ENCODE measurements at places on chromosomes 4 and X.
A peak's percentile ranks its signal among the peaks of the same experiment; 100 is the strongest.

DNA sequence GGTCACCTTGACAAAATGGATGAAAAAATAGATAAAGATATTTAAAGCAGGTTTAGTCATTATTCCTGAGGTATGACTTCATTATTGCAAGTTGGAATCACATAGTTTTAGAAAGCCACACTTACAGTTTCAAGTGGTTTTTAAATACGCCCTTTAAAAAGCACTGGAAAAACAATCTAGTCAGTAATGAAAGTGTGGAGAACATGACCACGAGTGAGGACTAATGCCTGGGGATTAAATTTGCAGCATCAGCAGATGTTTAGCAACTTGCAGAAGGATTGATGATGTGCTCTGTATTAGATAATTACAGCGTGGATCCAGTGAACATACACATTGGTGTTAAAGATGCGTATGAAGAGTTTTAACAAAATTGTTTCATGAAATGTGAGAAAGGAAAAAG, 5.9 kb downstream of the SPARCL1 start:
- no peak for DNase-seq

GRCh38 chr4:74794382-74795010, at the start of gene BTC:
Gene BTC, minus strand, starts transcription at chr4:74794523. Its CDS starts 198 bp downstream, at chr4:74794325.
- no peak for DNase-seq

GRCh38 chr4:28179126-28179525, 1318.5 kb downstream of the STIM2 start:
- no peak for DNase-seq

- DNase-seq: no peak
Observed at GRCh38 chrX:24232796-24233195, 81.1 kb downstream of the SUPT20HL2 start.

DNA sequence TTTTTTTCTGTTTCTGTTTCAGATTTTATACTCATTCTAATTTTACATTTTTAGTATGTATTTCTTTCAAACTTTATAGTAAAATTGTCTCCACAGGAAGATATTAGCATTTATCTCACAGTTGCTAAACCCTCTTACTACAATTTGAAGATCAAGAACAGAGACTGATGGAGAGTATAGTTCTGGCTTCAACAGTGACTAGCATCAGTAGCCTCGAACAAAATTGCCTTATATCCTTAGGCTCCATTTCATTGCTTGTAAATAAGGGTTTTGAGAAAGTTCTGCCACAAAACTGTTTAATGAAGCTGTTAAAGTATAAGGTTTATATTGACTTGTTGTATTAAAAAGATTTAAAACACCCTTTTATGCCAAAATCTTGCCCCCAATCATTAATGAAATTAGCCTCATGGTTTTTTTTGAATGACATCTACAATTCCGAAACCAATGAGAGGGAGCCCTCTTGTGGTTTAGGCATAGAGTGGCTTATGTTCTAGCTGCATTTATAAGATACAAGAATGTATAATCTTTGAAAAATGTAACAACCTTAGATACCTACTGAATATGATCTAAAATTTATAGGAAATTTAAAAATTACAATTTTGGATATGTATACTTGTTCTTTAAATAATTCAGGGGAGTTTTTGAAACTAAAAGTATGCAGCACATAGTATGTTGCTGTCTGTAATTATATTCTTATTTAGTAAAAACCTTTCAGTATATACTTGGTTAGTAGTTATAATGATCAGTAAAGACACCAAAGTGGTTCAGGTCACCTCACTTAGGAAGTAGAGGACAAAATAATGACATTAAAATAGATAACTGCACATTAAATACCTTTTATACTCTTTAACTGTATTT, 109.8 kb upstream of the HPGD start:
- DNase-seq: peak; percentile 39

DNA sequence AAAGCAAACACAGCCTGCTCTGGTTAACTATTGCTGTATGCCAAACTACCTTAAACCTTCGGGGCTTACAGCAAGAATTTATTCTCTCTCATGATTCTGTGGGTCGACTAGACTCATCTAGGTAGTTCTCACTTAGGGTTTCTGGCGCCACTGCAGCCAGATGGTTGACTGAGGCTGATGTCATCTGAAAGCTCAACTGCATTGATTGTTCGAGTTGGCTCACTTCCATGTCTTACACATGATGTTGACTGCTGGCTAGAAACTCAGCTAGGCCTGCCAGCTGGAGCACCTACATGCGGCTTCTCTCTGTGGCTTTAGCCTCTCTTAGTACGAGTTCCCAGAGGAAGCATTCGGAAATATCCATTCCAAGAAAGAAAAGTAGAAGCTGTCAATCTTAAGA, 103.2 kb downstream of the SRPX start:
- DNase-seq: peak; percentile 96

DNA sequence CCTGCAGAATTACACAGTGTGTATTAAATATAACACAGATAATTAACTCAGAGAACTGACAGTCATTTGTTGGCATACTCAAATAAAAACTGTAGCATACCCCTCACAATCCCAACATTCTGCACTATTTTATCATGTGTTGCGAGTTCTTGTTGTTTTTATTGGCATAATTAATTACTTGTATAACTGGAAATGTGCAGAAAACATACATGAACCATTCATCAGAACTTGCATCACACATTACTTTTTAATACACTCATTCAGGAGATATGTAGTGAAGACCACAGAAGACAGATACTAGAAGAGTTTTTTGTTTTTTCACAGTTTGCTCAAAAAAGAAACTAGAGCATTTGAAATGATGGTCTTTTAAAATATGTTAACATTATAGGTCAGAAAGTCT, 74.6 kb upstream of the NEIL3 start:
- DNase-seq: no peak

- DNase-seq: no peak
Observed at GRCh38 chr4:7999279-7999678, 59.6 kb upstream of the AFAP1 start.

DNA sequence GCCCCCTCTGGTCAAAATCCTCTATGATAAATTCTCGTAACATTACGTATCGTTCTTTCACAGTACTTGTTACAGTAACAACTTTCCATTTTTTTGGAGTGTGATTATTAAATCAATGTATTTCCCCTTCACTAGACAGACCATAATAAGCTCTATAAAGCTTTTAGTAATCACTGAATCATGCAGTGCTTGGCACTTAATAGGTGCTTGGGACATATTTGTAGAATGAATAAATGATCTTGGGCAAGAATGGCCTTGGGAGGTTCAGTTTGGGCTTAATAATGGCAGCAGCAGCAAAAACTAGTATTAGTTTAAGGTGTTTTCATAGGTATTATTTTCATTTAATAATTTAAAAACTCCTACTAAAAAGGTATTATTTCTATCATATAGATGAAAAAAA, 33.4 kb upstream of the SFRP2 start:
- DNase-seq: no peak

Measured in NCI-H446 (cell line).